ENCODE measurements at places on chromosomes 13 and 19. TPM values are rescaled to one million over a fixed set of nuclear protein-coding genes. Genes with fewer than 3 reads are reported as not detected.

Gene LHB
- total RNA-seq = not detected

Gene CYP2A6
- total RNA-seq = not detected

Gene TNNT1
- 6.3 TPM for total RNA-seq

Gene KL
- total RNA-seq = 0.29 TPM

Gene TSHZ3
- 9.5 TPM for total RNA-seq

Gene PLVAP
- not detected for total RNA-seq

Gene DCLK1
- total RNA-seq = 1.2 TPM

Gene MEIS3
- 44.7 TPM for total RNA-seq

Data from myometrial cell (primary cell).